ENCODE measurements at places on chromosomes 12 and 14. TPM values are rescaled to one million over a fixed set of nuclear protein-coding genes. Genes with fewer than 3 reads are reported as not detected.

DNA sequence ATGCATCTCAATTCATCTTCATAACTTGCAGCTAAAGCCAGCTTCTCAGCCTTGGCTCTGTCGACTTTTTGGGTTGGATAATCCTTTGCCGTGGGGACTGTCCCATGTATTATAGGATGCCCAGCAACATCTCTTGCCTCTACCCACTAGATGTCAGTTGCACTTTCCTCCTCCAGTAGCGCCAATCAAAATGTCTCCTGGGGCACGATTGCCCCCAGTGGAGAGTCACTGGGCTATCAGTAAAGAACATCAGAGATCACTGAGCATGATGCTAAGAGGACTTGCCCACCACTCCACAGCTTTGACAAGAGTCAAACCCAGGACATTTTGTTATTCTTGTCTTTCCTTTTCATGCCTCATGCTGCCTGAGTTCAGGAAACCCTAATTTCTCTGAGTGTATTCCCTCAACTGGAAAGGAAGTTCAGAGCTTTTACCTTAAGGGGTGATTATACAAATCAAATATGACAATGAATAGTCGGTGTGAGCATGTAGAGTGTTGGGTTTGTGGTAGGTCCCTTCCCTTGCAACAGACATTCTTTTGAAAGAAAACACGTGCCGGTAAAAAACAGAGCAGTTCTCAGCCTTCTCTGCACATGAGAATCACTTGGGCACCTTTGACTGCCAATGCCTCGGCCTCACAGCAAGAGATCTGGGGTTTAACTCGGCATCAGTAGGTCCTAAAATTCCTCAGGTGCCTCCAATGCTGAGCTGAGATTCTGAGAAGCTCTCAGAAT, 980.6 kb downstream of the VRK1 start:
- DNase-seq = no peak
- H3K36me3 ChIP-seq = no peaks in the 10 kb centered on the region
- H3K4me3 ChIP-seq = no peak overlapping the region
- H3K27me3 ChIP-seq = no peaks in the 10 kb centered on the region

Gene NYNRIN
- 0.02 TPM for total RNA-seq

- no peak for DNase-seq
- no peaks in the 10 kb centered on the region for H3K4me1 ChIP-seq
- H3K4me3 ChIP-seq = no peak overlapping the region
- H3K36me3 ChIP-seq = no peaks in the 10 kb centered on the region
Observed at GRCh38 chr12:62720661-62721330, 214.2 kb downstream of the PPM1H start.

Gene CLEC6A
- not detected for total RNA-seq

GRCh38 chr14:29069228-29069627, 302.6 kb downstream of the FOXG1 start:
- H3K36me3 ChIP-seq = no peaks in the 10 kb centered on the region
- DNase-seq = no peak
- no peak overlapping the region for H3K27ac ChIP-seq
- H3K4me1 ChIP-seq = no peaks in the 10 kb centered on the region
- H3K27me3 ChIP-seq = no peaks in the 10 kb centered on the region

Gene SLC24A4
- 0.04 TPM for total RNA-seq

DNA sequence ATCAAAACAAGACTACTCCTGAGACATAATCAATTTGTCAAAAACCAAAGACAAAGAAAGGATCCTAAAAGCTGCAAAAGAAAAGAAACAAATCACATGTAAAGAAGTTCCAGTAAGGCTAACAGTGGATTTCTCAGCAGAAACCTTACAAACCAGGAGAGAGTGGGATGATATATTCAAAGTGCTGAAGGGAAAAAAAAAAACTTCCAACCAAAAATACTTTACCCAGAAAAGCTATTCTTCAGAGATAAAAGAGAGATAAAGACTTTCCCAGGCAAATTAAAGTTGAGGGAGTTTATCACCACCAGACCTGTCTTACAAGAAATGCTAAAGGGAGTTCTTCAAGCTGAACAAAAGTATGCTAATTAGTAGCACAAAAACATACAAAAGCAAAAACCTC, 91.9 kb upstream of the PPP2R5C start:
- no peak overlapping the region for H3K4me3 ChIP-seq
- H3K27me3 ChIP-seq = peaks cover 8% of the 10 kb centered on the region

DNA sequence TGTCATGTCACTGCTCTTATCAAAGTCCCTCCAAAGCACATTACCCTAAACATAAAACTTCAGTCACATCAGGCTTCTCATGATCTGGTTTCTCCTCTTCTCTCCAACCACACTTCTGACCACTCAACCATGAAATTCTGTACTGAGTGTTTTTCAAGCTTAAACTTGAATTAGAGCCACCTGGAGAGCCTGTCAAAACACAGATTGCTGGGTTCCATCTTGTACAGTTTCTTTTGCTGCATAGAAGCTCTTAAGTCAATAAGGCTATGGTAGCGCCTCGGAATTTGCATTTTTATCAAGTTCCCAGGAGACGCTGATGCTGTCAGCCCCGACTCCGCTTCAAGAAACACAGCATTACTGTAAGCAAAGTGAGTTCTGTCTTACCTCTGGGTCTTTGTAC, 16.4 kb upstream of the SRRM4 start:
- no peaks in the 10 kb centered on the region for H3K27me3 ChIP-seq
- no peak overlapping the region for H3K4me3 ChIP-seq

Gene MDGA2
- total RNA-seq = not detected

Measured in CD8-positive, alpha-beta memory T cell (primary cell).